ENCODE measurements at places on chromosomes 16 and 17.

GRCh38 chr17:10344816-10345215, 28.0 kb downstream of the MYH13 start:
- no peak for DNase-seq

DNA sequence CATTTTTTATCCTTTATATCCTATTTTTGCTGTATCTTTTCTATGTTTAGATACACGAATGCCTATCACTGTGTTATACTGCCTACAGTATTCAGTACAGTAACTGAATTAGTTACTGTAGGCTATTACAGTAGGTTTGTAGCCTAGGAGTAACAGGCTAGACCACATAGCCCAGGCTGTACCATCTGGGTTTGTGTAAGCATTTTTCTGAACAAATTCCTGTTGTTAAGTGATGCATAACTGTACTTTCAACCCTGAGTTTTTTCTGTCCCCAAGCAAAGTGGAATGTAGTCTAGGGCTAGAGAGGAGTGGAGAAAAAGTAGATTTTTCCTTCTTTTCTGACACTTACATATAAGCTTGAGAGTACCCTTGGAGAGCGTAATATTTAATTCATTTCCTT, 282.1 kb downstream of the HS3ST3B1 start:
- no peak for DNase-seq

- DNase-seq, result no peak
Observed at GRCh38 chr17:34930283-34930682, 31.0 kb downstream of the CCT6B start.

DNA sequence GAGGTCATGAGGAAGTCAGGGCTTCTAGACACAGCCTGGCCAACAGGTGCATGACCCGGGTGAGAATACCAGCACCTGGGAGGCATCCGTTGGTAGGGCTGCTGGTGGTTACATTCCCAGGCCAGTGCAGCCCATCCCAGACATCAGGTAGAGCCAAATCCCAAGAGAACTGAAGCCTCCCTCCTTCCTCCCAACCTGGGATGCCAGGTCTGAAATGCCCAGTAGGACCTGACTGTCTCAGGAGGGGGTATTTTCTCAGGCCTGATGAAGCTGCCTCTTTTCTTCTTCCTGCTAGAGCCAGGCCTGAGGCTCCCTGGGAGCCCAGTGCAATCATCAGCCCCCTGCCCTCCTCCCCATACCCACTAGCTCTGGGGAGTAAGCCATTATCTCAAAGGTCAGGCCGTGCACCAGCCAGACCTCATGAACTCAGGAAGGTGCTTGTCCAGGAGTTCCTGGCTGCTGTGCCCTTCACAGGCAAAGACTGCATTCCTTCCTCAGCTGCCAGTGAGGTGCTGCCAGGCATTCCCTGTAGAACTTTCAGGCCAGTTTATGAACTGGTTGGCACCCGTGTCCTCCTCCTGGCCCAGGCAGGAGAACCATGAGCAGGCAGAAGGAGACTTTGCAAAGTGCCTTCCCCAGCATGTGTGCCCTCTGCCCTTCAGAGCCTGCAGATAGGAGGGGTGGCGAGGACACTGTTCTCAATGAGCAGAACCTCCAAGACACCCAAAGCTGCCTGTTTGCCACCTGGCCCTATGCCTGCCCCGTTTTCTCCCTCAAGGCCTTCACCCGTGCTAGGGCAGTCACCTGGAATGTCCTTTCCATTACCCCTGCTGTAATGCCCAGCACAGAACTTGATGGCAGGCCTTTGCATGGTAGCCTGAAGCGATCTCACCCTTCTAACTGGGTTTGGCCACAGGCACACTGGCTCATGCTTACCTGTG, 7.6 kb downstream of the TBX2 start:
- no peak for DNase-seq

- DNase-seq, result no peak
Observed at GRCh38 chr16:57100445-57100844, 8.1 kb downstream of the CPNE2 start.

GRCh38 chr16:68992521-68992920, 112.9 kb upstream of the HAS3 start:
- no peak for DNase-seq

- DNase-seq, result no peak
Observed at GRCh38 chr16:980595-980854, 1.0 kb upstream of the SOX8 start.

- no peak for DNase-seq
Observed at GRCh38 chr16:85908444-85908843, 9.5 kb downstream of the IRF8 start.

DNA sequence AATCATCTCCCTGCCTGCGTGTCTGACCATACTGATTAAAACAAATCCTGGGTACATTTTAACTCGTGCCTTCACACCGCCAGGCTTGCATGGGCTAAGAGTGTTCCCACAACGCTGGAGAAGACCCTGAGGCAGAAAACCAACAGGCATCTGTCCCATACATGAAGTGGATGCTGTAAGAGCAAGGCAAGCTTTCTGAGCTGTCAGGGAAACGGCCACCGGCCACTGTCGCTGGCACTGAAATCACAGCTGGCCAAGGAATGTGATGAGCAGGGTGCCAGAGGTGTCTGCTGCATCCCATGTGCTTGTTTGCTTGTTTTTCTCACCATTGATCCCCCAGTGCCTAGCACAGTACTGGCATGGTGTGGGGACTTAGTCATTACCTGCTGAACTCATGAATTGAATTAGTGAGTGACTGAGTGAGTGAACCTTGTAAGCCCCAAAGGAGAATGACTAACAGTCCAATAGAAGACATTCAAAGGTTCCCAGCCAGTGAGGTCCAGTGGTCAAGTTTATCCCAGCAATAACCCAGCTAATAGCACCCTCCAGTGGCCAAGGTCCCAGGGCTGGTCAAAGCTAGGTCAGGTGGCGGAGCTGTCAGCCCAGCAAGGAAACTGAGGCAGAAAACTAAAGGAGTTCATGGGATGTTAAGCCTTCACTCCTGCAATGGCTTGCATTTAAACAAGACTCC, 92.7 kb upstream of the CDH5 start:
- DNase-seq, result no peak

- DNase-seq, result no peak
Observed at GRCh38 chr17:4334332-4334731, 32.1 kb downstream of the UBE2G1 start.

DNA sequence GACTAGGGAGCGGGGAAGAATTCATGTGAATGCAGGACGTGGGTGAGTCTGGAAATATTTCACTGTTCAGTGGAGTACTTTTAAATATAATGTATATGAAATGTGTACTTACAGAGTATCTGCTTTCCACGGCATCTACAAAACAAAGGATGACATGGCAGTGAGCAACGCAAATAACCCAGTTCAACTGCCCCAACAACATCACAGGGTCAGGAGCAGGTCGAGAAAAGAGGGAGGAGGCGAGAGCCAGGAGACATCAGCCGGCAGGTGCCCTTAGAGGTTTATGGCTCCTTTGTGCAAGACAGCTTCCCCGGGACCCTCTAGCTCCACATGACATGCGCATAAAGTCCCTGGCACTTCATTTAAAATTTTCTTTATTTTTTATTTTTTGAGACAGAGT, 61.1 kb downstream of the PECAM1 start:
- DNase-seq, result no peak

DNA sequence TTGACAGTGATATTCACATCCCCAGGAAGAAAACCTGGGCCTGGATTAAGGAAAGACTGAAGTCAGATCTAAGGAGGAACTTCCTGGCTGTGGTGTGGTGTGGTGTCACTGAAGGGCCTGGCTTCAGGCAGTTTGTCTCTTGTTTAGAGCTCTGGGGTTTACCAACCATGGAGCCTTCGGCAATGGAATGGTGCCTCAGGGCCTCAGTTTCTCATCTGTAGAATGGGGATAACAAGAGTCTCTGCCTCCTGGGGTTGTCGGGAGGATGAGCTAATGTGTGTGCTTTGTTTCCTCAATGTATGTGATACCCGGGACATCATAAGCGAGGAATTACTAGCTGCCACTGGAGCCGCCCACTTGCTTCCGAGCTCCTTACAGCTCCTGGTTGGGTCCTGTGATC, 12.7 kb downstream of the WNT3 start:
- no peak for DNase-seq

DNA sequence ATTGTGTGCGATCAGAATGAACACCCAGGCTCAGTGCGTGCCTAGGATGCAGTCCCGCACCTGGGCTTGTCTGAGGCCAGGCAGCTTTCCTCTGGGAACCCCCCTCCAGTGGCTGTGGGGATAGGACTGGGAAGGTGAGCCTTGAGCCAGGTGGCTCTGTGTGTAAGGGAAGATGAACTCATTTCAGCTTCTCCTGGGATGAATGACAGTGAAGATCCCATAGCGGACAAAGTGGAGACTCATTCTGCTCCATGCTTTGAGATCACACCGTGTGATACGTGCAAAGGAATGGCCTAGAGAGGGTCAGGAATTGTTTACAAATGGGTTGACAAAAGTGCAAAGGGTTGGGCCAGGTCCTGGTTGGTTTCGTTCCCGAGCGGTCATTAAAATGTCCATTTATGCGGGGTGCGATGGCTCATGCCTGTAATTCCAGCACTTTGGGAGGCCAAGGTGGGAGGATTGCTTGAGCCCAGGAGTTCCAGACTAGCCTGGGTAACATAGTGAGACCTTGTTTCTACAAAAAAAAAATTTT, 15.8 kb downstream of the GPRC5C start:
- no peak for DNase-seq

DNA sequence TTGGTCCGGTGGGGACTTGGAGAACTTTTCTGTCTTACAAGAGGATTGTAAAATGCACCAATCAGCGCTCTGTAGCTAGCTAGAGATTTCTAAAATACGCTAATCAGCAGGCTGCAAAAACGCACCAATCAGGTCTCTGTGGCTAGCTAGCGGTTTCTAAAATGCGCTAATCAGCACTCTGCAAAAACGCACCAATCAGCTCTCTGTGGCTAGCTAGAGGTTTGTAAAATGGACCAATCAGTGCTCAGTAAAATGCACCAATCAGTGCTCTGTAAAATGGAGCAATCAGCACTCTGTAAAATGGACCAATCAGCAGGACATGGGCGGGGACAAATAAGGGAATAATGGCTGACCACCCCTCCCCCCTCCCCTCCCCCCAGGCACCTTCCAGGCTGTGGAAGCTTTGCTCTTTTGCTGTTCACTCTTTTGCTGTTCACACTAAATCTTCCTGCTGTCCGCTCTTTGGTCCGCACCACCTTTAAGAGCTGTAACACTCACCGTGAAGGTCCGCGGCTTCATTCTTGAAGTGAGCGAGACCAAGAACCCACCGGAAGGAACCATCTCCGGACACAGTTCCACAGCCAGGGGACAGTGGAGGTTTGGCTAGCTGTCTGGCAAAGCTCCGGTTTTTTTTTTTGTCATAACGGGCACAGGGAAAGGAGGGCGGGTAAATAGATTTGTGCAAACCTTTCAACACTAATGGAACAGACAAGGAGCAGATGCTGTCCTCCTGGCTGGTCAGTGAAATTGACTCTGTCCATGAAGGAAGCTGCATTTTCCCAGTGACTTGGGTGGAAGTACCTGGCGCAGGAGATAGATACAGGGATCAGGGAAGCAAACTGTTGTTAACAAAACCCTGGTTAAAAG, 8.3 kb downstream of the PITPNC1 start:
- DNase-seq, result no peak

DNA sequence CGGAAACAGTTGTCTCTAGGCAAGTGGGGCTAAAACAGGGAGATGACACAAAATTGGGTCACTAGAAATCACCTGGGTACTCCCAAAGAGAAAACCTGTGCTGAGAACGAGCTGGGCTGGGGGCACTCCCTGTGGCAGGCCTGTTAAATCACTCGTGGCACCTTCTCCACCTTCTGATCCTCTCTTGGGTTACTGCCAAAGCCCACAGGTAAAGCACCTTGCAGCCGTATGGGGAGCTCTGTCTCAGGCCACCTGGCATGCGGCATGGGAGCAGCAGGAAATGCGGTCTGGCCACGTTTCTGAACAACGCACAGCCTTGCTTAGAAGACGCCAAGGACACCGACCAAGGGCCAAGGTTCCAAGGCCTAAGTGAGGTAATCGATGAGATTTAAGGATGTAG, 21.5 kb upstream of the ICAM2 start:
- no peak for DNase-seq

DNA sequence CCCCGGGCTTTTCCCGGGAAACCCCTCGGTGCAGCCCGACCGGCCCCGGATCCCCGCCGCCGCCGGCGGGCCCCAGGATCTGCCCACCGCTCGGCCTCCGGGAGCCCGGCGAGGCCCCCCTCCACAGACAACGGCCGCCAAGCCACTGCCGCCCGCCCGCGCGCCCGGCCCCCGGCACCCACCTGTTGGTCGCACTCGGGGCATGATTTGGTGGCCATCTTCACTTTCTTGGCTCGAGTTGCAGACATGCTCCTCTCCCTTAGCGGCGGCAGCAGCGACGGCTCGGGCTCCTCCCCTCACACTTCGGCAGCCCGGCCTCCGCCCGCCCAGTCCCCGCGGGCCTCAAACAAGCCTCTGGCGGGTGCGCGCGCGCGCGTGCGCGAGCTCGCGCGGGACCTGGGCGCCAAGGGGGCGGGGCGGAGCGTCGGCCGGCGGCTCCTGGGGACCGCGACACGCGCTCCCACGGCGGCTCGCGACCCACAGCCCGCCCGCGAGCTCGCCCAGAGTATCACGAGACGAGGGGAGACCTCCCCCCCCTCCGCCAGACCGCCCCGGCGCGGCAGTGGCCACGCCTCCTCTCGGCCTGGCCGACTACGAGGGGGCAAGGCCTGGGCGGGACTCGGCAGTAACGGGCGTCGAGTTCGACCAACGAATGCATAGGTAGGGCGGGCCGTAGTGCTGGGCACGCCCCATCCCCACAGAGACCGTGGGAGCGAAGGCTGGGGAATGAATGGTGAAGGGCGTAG, at the start of gene C16orf87:
C16orf87 (minus strand) TSS at position 279 of the 746 bp plus-strand sequence; CDS start at position 248, 31 bp downstream.
- peak; percentile 93 for DNase-seq

DNA sequence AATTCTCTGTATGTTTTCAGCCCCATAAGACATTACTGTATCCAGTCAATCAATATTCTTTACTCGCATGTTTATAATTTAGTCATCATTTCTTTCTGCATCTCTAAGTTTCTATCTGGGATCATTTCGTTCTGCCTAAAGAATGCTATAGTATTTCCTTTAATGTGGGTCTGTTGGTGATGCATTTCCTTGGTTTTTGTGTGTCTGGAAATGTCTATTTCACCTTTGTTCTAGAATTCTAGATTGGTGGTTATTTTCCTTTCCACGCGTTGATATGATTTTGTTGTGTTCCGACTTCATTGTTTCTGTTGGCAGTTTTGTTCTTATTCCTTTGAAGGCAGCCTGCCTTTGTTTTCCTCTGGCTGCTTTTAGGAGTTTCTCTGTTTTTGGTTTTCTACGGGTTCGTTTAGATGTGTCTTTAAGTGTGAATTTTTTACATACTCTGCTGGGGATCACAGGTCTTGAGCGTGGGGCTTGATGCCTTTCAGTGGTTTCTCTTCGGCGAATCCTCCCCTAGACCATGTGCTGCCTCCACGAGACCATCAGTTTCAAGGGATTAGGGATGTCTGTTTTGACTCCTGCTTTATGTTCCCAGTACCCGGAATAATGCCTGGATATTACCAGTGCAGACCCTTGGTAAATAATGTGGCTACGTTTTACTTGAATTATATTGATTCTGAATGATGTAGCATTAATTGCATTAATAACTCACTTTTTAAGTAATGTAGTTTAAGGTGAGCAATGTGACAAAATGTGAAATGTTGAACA, 23.5 kb downstream of the POLR3E start:
- DNase-seq, result no peak

Measured in activated naive CD4-positive, alpha-beta T cell treated with Interleukin-2 at 50 U/mL for 16 hours (primary cell).